ENCODE measurements at places on chromosomes 5 and 9.

- no peak for DNase-seq
These were observed 12.9 kb downstream of the PHYHD1 start for GRCh38 chr9:128933731-128934130.

GRCh38 chr5:77546-77945 lies 14.4 kb upstream of the PLEKHG4B start:
- DNase-seq: no peak

- DNase-seq: no peak
These were observed 195.9 kb downstream of the RFK start for GRCh38 chr9:76198336-76198735.

DNA sequence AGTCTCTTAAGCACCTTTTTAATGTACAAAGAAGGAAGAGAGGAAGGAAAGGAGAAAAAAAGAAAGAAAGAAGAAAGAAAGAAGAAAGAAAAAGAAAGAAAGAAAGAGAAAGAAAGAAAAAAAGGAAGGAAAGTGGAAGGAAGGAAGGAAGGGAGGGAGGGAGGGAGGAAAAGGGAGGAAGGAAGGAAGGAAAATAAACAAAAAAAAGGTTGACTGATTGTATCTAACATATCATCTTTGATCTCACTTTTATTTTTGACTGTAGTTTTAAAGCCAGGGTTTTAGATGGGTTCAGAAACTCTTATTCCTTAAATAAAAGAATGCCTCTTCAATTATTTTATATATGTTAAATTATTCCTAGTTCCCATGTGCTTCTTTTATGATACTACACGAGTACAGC lies 794.5 kb downstream of the CDH12 start:
- no peak for DNase-seq

GRCh38 chr5:171094356-171094755 lies 214.7 kb upstream of the TLX3 start:
- DNase-seq: no peak

GRCh38 chr5:180107005-180107404 lies 35.4 kb upstream of the RNF130 start:
- DNase-seq: no peak

DNA sequence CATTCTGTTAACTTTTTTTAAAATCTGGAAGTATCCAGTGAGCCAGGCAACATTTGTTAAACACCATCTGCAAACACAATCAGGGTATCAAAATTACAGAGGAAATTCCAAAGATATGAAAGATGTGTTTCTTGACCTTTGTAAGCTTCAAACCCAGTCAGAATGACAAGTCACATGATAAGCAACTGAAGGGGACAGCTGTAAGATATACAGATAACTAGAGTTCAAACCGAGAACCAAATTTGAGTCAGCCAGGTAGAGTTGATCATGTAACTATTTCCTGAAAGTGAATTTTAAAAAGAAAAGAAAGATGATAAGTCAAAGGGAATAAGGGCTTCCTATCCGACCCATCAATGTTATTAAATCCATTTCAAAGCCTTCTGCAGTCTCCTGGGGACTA lies 196.2 kb downstream of the DEPDC1B start:
- no peak for DNase-seq

DNA sequence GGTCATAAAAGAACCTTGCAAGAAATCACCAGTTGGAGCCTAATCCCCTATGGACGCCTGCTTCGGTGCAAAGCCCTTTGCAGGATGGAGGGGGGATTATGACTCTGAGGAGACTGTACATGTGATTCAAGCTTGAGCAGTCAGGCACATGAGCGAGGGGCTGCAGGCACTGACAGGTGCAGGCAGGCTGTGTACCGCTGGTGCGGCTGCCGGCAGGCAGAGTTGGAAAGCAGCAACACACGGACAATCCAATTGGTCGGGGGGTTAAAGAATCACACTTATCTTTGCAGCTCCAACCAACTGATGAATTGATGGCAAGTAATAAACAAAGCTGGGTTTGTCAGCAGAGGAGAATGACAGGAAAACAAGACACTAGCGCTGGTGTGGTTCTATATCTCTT lies 5.7 kb downstream of the WHRN start:
- DNase-seq: no peak

GRCh38 chr5:97543166-97543565 lies 360.1 kb upstream of the RIOK2 start:
- DNase-seq: no peak

- no peak for DNase-seq
These were observed at the start of gene PCDHB2 for GRCh38 chr5:141094481-141095262. TSS of gene PCDHB2 (plus strand) at chr5:141094615. CDS start at chr5:141094791, 176 bp downstream.

DNA sequence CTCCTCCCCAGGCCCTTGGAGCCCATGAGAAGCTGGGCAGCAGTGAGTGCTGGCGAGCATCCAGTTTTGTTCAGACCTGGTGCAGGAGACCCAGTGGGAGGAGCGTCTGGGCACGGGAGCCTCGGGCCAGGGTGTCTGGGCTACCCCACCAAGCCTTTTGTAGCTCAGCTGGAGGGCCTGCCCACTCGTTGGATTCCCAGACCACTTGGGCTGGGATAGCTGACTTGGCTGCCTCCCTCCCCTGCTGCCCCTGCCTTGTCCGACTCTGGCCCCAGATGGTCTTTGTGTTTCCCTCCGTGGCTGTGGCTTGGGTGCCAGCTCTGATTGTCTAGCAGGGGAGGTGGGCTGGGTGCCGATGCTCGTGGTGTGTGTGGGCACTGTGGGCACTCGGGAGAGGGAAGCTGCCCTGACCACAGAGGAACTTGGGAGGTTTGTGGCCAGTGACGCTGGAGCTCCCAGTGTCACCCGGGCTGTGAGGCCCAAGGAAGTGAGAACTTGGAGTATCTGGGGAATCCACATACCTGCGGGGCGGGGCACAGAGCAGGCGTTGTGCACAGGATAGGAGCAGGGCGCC lies 47.3 kb downstream of the WNK2 start:
- DNase-seq: no peak

GRCh38 chr5:76443066-76443800 lies 40.1 kb downstream of the IQGAP2 start:
- no peak for DNase-seq

GRCh38 chr5:142683881-142684505 lies 1.9 kb downstream of the FGF1 start:
- DNase-seq: no peak

- no peak for DNase-seq
These were observed 81.7 kb upstream of the CPEB4 start for GRCh38 chr5:173806270-173807035.

DNA sequence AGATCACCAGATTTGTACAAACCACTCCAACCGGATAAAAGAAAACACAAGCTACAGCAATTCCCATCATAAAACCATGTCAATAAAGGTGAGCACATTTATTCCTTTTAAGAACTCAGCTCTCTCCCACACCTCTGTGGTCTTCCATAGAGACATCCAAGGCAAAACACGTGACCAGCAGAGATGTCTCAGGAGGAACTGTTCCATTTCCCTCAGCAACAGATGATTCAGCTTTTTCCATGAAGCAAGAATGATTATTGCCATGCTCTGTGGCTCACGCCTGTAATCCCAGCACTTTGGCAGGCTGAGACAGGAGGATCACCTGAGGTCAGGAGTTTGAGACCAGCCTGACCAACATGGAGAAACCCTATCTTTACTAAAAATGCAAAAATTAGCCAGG lies 15.8 kb downstream of the GZMK start:
- no peak for DNase-seq
